ENCODE measurements at places on chromosomes 2 and 18.
A peak's percentile ranks its signal among the peaks of the same experiment; 100 is the strongest.

- no peak for DNase-seq
These were observed 274.1 kb upstream of the SLC8A1 start for GRCh38 chr2:40725950-40726349.

DNA sequence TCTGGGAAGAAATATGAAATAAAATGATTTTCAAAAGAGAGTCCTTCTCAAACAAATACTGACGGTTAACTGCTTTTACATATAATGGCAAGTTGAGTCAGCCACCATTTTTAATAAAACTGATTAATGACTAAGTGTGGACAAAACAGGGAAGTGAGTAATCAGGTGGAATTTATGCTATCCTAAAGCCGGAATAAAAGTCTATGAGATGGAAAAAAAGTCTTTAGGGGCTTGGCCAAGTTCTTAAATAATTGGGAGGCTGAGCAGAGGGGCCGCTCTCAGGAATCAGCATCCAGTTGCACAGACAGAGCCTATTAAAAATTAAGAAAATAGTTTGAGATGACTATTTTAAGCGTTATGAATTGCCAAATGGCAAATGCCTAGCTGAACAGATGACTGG lies 58.6 kb upstream of the AFF3 start:
- no peak for DNase-seq

DNA sequence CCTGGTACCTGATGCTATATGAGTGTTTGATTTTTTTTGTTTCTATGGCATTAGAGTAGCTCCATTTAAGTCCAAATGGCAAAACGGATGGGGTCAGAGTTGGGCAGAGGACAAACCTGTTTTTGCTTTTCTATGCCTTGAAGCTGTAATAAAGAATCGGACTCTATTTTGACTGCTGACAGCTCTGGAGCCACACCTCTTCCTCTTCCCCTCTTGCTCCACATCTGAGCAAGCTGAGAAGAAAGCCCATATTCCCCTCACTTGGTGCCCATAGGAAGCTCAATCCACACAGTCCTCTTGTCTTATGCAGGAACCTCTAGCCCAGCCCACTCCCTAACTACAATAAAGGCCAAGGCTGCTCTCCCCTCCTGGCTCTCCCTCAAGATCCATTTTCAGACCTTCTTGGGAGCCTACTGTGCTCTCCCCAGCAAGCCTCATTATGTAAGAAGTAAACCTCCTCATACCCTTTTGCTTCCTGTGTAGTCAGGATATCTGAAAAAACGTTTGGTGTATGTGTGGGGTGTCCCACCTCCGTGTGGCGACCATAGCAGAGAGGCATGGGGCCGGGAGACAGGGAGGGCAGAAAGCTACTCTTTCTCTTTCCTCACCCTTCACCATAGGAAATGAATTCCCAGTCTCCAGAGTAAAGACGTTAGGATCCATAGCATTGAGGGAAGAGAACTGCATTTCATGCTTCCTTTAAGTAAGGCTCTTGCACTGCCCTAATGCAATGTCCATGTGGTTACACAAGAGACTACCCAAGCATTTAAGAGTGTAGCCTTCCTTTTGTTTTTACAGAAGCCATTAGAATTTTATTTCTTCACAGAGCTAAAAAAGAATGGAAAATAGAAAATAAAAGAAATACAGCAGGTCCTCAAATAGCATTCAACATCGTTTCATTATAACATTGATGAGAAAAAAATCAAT lies 41.9 kb upstream of the RAPGEF4 start:
- DNase-seq: no peak

DNA sequence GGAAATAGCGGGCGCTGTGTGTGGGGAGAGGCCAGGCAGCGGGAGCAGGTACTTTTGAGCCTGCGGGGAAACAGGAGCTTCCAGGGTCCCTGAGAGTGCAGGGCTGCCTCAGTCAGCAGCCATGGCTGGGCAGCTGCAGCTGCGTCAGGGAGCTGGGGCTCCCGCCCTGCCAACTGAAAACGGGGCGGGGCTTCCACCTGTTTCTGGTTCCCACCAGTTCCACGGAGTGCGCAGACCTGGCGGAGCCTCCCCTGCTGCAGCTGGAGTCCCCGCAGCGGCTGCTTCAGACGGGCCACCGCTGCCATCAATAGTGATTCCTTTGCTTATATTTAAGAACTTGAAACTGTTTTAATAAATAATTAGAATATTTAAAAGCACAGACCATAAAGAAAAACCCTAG lies 30.6 kb upstream of the RPRM start:
- no peak for DNase-seq

DNA sequence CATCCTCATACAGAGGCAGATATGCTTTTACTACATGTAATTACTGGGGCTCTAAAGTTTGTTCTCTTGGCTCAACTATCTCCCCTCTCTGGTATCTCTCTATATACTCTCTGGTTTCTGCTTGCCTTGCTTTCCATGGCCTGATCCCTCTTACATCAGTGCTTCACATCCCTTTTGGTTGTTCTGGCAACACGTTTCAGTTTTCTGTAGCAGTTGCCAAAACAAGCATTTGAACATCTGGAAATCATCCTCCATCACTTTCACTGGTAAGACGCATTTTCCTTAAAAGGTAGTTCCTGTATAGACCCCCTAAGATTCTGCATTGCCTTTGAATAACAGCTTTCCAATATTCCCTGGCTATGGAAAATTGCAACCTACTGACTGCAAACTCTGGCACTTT lies 25.9 kb downstream of the COL5A2 start:
- no peak for DNase-seq

GRCh38 chr2:138476186-138476585 lies 25.4 kb upstream of the SPOPL start:
- DNase-seq: no peak

DNA sequence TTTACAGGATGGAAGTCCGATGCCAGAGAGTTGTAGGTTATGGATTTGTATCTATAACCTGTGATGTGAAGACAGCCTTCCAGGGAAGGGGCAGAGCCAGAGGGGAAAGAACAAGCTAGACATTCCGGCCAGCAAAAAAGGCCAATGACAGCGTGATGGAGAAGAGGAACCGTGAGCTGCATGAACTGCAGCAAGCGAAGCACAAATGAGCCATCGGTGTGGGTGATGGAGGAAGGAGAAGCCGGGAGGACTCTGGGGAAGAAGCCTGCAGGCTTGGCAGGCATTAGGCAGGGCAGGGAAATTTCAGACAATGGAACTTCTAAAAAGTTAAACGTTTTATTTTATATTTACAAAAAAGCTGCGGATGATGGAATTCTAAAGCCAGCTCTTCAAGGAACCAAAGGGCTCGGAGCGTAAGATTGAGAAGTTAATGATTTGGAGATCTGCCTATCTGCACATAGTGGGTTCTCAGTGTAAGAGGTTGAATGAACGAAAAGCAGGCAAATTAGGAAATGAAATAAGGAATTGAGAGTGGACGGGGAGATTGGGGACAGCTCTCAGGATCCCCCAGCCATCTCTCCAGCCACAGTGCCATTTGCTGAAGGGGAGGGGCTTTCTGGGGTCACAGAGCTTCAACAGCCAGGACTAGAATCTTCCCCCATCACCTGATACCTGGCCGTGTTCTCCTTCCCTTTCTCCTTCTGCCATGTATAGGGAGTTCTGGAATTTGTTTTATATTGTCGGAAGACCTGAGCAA lies 28.4 kb downstream of the NGEF start:
- DNase-seq: no peak

DNA sequence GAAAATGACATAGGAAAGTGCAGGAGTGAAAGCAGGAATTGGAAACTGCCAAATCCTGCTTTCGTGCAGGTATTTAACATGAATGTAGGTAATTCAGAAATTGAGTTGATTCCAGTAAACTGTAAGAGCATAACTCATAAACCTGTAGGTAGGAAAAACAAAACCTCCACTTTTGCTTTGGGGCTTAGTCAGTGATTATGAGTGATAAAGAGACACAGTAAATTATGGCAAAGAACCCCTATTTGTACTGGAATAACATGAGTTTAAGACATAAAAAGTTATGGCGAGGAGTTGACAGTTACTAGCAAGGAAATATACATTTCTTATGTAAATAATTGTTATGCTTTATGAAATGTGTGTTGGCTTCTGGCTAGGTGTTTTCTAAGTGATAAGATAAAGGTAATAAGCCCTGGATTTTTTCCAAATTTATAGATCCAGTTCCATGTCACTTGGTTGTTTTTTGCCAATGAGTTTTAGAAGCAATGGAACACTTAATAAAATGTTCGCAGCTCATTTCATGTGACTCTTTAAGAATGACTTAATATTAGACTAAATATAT lies 17.3 kb downstream of the MAP3K20 start:
- no peak for DNase-seq

DNA sequence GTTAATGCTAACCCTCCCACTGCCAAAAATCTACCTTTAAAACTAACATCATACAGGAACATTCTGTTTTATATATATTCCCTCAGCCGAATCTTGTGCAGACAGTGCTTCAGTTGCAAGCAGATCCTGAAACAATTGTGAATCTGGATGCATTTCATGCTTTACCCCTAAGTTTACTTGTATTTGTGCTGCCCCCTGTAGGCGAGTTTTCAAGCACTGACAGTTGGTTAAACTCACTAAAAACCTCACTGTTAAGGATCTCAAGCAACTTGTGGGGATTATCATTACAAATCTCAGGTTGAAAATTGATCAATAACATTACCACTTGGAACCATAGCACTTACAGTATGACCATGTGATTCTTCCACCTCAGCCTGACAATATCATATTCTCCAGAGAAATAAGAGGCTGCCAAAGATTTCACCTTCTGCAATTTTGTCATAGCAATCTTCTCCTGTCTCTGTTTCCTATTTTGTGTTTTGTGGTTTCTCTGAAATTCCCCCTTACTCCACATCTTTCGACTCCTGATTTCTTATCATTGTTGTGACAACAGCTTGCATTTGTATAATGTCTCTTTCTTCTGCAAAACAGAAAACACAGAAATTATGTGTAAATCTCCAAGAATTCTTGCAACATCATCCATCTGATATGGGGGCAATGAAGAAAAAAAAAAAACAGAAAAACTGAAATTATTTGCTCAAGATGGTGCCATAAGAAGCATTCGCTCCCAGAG lies 354.6 kb upstream of the SETBP1 start:
- peak; percentile 13 for DNase-seq

- no peak for DNase-seq
These were observed 38.6 kb downstream of the MGAT4A start for GRCh38 chr2:98692090-98693054.

DNA sequence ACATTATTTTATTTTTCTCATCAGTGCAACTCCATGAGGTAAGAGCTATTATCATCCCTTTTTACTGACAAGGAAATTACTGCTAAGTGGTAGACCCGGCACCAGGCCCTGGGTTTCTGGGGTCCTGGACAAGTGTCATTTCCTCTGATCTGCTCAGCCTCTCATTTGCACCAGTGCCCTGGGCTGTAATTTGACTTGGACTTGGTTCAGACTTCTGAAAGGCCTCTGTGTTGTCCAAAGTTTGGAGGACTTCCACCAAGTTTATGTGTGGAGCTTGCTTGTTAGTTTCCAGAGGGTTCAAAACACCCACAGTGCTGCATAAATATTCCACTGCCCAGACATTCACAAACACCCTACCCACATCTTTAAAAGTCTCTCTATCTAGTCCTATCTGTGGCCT lies 44.0 kb upstream of the PPP1CB start:
- DNase-seq: no peak

DNA sequence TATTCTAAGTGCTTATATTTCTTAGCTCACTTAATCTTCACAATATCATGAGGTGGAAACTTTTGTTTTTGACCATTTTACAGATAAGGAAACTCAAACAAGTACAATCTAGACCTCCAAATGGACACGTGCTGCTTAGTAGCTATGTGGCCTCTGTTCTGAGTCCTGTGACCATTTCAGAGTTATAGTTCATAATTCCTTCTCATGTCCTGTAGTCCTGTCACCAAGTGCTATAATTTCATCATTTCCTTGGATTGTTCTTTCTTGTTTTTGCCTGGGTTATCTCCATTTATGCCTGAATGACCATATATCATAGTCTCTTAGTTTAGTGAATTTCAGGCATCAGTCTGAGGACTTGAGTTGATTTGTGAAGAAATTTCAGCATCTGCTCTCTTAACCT lies 91.7 kb downstream of the NUP35 start:
- no peak for DNase-seq

DNA sequence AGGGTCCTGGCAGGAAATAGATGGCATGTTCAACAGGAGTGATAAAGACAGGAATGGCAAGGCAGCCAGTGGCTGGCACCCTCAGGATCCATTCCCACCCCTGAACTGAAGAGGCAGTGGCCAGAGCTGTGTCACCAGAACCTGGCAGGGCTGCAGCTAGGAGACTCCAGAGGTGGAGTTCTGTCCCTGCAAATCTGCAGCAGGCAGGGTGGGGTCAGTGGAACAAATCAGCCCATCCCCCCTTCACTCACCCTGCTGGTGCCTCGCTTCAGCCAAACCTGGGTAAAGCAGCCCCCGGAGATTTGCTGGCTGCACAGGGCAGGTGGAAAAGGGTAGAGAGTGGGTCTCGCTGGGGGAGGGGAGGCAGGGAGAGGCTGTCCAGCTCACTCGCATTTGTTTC lies 12.7 kb downstream of the INPP5D start:
- DNase-seq: no peak

DNA sequence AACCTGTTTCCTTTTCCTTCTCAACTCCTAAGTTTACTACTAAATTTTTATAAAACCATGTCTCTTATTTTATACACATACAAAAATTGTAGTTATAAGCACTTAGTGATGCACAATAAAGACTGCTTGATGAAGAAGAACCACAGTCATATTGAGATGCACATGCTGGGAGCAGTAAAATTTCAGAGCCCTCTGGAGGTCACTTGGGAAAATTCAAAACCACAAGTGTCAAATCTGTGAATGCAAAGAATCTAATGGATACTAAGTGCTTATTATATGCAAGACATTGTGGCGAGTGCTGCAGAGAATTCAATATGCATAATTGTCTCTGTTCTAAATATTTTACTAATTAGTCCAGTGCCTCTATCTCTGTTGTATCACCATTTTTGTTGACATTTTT lies 180.5 kb downstream of the VWC2L start:
- no peak for DNase-seq

DNA sequence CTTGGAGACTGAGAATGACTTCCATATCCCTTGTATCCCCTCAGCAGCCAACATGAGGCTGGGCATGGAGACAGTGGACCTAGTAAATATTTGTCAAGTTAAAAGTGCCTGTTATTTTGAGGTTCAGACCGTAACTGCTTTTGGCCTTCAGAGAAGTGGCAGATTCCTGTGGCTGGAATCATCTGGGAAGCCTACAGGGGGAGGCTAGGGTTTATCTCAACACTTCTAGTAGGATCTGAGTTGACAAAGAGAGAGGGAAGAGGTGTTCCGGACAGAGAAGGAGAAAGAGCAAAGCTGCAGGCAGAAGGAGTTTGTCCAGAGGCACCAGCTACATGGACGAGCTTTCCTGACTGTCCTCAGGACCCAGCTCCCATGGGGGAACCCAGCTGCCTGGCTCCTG lies 27.0 kb downstream of the SLC14A2 start:
- no peak for DNase-seq

Data from NK-92 treated with Interleukin-12 subunit alpha and Interleukin-12 subunit beta, amount 100 ng/mL, for 24 hours (cell line).